ENCODE measurements at places on chromosomes 16 and 17.

DNA sequence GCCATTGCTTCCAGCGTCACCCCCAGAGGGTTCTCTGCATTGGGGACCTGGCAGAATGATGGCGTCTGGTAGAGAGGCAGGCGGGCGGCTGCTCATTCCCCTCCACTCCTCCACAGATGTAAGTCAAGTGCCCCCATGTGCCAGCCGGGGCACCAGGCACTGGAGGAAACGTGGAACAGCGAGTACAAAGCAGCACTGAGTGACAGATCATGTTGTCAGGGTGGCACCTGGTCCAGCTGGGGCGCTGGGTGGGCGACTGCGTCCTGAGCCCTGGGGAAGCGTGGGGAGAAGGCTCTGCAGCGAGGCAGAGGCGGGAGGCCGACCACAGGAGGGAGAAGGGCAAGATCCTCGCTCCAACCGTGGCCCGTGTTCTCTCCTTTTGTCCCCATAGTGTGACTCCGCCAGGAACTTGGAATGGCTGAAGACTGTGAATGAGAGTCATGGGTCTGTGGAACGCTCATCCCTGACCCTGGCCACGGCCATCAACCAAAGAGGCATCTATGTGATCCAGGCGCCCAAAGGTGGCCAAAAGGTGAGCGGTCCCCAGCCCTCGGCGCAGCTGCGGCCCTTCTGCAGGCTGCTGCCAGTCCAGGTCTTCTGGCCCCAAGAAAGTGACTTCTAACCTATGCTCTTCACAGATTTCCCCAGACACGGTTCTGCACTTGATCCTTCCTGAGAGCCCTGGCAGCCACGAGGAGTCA, 76.7 kb downstream of the RNF213 start:
- no peak for DNase-seq

DNA sequence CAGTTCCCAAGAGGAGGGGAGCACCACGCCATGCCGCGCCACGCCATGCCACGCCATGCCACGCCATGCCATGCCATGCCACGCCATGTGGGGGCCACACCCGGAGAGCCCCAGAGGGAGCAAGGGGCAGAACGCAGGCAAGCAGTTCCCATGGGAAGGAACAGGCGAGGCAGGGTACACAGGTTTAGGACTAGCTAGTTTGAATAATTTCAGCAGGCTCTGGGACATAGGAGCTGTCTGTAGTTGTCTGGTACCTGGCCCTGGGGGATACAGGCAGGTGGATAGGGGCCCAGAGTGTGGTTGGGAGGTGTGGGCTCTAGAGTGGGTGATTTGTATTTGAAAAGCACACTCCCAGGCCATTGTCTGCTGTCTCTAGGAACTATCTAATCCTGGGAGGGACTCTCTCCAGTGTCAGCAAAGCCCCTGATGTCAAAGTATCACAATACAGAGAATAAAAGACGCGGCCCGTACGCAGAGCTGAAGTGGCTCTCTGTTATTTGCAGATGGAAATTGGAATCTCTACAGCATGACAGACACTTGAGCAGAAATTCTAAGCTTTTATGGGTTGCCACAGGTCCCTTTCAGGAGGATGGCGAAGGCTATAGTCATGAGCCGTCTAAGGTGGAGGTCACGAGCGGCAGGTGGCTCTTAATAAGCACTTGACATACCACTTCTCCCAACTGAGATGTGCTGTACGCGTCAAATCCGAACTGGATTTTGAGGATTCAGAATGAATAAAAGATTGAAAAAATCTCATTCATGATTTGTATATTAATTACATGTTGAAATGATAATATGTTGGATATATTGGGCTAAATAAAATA, 220.8 kb upstream of the TNRC6C start:
- no peak for DNase-seq

- no peak for DNase-seq
Observed at GRCh38 chr17:9218911-9219310, 197.6 kb downstream of the NTN1 start.

- no peak for DNase-seq
Observed at GRCh38 chr16:24876231-24876630, 30.5 kb downstream of the SLC5A11 start.

Measured in GM04503 (cell line).